ENCODE measurements at places on chromosomes 2 and 18.

GRCh38 chr2:200298816-200299215, 7.7 kb upstream of the SPATS2L start:
- DNase-seq, result no peak

GRCh38 chr18:24662412-24662821, 202.0 kb downstream of the HRH4 start:
- DNase-seq, result no peak

GRCh38 chr2:171307560-171307959, 126.2 kb downstream of the METTL8 start:
- no peak for DNase-seq

DNA sequence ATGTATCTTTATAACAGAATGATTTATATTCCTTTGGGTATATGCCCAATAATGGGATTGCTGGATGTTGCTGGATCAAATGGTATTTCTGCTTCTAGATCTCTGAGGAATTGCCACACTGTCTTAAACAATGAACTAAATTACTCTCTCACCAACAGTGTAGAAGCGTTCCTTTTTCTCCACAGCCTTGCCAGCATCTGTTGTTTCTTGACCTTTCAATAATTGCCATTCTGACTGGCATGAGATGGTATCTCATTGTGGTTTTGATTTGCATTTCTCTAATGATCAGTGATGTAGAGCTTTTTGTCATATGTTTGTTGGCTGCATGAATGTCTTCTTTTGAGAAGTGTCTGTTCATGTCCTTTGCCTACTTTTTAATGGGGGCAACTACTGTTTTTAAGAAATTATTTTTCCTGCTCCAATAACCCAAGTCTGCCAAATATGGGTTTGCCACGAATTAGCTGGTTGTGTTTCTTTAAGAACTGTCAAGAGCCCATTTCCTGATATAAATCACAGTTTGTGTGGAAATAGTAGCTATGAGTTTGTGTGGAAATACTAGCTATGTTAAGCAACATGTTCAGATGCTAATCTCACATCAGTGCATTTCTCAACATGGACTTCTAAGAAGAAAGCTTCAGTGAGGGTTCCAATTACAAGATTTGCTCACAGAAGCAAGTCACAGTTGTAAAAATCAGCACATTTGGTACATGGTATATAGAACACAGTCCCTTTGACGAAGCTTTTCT, 259.4 kb downstream of the ANAPC1 start:
- no peak for DNase-seq

GRCh38 chr18:62713651-62714247, 1.6 kb upstream of the PHLPP1 start:
- no peak for DNase-seq

- DNase-seq, result no peak
These were observed 88.9 kb downstream of the SOWAHC start for GRCh38 chr2:109703077-109703476.

GRCh38 chr2:12543076-12543977, 173.4 kb upstream of the TRIB2 start:
- DNase-seq, result no peak

DNA sequence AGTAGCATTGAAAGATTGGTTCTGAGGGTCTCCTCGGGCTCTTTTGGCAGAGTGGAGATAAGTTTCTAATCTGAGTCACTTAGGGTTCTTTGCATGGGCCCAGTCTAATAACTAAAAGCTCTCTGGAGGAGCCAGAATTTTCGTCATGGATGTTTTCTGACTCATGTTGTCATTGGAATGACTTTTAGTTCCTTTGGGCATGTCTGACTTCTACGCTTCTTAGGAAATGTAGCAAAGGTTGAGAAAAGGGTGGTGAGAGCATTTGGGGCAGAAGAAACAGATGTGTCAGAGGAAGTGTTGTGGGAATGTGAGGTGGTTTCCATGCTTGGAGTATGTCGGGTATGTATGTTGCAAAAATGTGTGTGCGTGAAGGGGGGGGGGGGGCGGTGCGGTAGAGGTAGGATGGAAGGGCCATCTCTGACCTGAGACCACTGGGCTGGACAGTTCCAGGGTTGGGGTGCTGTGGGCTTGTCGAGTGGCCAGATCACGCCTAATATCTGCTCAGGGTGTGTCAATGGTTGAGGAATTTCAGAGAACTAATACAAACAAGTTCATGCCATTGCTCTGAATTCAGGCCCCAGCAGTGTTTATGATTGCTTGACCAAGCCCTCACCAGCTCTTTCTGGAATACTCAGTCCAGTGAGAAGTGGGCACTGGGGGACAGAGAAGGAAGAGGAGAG, 26.9 kb downstream of the KLHL29 start:
- no peak for DNase-seq

DNA sequence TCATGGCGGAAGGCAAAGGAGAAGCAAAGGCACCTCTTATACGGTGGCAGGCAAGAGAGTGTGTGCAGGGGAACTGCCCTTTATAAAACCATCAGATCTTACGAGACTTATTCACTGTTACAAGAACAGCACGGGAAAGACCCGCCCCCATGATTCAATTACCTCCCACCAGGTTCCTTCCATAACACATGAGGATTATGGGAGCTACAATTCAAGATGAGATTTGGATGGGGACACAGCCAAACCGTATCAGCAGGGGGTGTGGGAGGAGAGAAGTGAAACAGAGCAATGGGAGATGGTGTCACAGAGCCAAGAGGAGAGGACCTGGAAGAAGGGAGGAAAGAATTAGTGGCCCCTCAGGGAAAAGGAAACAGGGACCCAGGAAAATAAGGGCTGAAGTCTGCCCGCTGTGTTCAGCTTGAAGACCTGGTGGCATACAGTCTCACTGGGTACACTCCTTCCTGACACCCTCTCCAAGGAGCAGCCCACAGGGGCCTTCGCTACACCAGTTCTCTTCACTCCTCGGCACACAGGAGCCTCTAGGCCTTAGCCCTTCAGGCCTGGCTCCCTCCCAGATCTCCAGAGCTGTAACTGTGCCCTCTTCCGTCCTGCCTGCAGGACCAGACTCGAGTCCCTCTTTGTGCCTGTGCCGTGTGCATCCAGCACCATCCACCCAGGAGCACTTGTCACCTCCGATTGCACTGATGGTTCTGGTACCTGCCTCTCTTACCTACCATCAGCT, 262.1 kb downstream of the EIPR1 start:
- DNase-seq, result no peak

GRCh38 chr2:3208179-3208578, 169.4 kb downstream of the EIPR1 start:
- DNase-seq, result no peak

DNA sequence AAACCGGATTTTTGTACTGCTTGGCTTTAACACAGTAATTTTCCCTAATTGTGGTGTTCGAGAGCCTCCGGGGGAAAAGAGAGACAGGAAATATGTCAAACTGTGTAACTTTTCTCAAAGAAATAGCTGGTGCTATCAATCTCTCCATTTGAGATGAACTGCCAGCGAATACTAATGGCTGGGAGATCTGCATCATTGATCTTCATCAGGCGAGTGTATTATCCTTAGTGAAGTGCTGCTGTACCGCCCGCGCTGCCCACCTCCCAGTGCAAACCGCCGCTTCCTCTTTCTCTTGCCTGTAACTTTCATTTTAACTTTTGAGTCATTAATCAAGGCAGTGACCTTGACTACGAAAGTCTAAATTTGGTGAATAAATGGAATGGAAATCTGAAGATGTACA, 246.1 kb upstream of the ST6GAL2 start:
- DNase-seq, result no peak

DNA sequence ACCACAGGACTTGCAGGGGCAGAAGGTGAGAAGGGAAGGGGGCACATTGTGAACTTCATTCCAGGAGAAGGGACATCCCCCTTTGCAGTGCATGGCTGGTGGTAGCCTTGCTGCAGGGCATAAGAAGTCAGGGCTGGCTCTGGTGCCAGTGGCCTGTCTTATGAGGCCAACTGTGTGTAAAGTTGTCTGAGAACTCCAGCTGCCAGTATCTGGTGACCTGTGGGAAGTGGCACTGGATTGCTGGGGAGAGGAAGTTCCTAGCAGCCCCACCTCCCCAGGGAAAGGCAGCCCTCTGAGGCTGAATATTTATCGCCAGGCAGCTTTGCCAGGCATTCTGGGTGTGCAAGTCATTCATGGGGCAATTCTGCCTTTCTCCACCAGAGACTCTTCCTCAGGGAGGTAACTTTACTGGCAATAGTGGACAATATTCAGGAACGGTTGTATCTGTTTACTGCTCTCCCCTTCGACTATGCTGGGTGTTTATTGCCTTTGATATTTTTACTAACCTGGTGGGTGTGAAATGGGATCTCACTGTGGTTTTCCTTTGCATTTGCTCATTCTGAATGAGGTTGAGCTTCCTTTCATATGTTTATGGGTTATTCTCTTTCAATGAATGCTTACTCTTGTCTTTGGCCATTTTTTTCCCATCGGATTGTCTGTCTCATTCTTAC, 12.3 kb downstream of the TRPM8 start:
- DNase-seq, result peak; percentile 37

DNA sequence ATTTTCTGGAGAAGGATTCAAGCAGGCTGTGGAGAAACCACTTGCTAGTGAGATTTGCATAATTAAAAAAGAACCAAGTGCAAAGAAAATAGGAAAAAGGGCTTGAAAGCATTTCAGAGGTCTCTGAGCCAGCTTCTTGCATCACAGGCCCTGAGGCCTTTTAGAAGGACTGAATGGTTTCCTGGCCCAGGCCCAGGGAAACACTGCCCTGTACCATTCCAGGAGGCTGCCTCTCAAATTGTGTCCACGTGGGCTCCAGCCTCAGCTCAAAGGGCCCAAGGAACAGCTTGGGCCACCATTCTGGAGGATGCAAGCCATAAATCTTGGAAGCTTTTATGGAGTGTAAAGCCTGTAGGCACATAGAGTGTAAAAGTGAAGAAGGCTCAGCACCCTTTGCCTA, 523.3 kb upstream of the VRK2 start:
- no peak for DNase-seq

- peak; percentile 12 for DNase-seq
These were observed 63.0 kb downstream of the TANK start for GRCh38 chr2:161223139-161223732.

DNA sequence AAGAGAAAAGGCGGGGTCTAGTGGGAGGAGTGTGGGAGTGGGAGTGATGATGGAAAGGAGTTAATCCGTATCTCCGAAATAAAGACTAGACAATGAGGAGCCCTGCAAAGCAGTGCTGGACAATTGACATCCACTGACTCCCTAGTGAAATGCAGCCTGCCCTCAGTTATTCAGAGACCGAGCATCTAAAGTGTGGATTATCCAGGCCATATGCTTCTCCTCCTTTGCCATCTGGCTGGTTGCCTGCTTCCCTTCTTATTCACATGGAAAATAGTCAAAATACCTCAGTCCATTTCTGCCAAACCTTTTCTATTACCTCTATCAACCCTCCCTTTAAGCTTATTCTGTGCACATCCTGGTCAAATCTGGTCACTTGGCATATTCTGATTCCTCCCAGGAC, 288.8 kb upstream of the SIX3 start:
- no peak for DNase-seq

GRCh38 chr2:45714679-45715078, 63.2 kb downstream of the PRKCE start:
- DNase-seq, result no peak

DNA sequence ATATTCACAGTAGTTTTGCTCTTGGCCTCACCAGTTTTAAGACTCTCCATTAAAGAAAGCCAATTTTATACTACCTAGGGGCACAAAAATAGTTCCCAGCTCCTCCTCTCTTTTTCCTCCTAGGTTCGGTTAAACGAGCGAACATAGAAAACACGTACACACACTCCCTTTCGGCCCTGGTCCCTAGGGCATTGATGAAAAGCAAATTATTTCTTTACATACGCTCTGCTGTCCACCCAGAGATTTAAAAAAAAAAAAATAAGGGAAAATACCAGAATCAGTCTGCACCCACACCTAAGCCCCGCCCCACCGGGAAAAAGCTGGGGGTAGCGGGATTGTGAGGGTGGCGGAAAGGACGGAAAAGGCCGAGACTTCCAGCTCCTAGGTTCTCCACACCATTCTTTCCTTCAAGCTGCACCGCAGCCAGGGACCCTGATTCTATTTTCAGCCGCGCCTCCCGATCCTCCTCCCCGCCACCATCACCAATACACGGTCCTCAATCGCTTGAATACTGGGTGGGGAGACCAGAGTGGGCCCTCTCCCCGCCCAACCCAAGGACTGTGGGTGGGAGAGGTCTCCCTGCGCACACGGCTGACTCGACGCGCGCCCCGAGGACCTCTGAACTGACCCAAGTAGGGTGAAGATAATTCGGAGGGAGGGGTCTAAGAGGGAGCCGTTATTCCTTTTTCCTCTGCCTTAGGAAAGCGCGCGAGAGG, 769 bp downstream of the ATF2 start:
- peak; percentile 49 for DNase-seq

GRCh38 chr2:7609556-7609955, 692.3 kb downstream of the RNF144A start:
- DNase-seq, result no peak

DNA sequence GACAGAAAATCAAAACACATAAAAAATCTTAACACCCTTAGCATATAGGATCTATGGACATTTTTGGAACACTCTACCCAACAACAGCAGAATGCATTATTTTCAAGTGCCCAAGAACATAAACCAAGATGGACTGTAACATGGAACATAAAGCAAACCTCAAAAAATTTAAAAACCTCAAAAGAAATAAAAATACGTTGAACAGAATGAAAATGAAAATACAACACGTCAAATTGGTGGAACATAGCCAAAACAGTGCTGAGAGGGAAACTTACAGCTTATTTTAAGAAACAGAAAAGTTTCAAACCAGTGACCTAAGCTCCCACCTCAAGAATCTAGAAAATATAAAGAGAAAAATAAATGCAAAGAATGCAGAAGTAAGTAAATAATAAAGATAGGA, 58.3 kb upstream of the BCL2L11 start:
- no peak for DNase-seq

- DNase-seq, result no peak
These were observed 15.4 kb upstream of the MSGN1 start for GRCh38 chr2:17800693-17801458.

DNA sequence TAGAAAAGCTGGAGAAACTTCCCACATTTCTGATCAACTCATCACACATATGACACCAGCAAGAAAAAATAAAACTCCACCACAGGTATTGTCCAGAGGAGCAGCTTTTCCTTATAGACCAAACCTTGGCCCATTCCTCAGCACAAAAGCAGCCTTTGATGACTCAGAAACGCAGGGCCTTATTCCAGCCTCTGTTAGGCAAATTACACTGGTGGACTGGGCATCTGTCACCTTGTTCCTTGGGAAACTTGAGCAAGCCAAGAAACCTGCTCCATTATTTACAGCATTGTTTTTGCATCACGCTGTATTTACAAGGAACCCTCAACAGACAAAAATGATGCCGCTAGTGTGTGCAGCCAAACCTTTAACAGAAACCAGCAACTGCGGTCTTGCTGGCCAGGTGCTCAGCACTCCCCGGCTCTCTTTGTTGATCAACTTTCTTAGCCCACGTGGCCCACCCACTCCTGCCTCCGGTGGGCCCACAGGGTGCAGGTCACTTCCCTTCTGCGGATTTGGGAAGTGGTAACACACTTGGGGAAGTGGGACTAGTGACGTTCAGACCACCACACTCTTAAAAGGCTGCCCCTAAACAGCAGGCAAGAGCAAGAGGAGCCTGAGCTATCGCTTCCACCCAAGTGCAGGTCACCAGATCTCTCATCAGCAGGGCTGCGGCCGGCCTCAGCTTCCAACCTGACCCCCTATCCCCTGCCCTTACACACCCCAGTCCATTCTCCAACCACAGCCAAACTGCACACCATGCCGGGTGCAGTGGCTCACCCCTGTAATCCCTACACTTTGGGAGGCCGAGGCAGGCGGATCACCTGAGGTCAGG, 1.5 kb downstream of the AP1S3 start:
- peak; percentile 39 for DNase-seq

- DNase-seq, result no peak
These were observed 181.4 kb downstream of the OSR1 start for GRCh38 chr2:19176977-19177376.

Measured in Calu3 (cell line).